ENCODE measurements at places on chromosomes 6 and 20.

- DNase-seq = no peak
Measured at GRCh38 chr6:3882866-3883265, 33.7 kb downstream of the FAM50B start.

DNA sequence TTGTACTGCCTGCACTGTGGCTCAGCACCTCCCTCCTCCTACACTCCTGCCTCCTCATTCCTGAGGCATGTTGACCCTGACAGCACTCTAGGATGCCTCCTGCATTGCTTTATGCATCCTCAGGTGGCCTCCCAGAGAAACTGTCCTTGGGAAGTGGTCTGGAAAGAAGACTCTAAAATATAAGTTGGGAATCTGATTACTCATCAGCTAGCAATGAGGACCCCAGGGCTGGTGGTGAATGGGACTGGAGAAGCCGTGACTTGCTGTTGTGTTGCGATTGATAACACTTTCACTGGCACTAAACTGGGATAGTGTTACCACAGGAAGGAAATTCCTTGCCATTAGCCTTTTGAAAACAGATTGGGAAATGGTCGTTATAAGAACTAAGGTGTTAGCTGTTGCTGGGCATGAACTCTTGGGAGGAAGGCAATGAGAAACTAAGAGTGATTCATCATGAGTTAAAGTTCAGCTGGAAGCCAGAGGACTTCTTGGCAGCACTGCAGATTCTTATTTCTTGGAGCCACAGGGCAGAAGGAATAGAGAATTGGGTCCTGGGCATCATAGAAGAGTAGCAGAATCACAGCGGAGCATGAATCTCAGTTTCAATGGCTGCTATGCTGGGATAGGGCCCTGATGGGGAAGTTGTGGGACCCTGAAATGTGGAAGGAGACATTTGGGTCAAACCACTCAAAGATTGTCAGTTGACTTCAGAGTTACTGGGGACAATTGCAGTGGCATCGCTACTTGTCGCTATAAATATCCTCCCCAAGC, 10.1 kb upstream of the SIRPD start:
- no peak for DNase-seq

DNA sequence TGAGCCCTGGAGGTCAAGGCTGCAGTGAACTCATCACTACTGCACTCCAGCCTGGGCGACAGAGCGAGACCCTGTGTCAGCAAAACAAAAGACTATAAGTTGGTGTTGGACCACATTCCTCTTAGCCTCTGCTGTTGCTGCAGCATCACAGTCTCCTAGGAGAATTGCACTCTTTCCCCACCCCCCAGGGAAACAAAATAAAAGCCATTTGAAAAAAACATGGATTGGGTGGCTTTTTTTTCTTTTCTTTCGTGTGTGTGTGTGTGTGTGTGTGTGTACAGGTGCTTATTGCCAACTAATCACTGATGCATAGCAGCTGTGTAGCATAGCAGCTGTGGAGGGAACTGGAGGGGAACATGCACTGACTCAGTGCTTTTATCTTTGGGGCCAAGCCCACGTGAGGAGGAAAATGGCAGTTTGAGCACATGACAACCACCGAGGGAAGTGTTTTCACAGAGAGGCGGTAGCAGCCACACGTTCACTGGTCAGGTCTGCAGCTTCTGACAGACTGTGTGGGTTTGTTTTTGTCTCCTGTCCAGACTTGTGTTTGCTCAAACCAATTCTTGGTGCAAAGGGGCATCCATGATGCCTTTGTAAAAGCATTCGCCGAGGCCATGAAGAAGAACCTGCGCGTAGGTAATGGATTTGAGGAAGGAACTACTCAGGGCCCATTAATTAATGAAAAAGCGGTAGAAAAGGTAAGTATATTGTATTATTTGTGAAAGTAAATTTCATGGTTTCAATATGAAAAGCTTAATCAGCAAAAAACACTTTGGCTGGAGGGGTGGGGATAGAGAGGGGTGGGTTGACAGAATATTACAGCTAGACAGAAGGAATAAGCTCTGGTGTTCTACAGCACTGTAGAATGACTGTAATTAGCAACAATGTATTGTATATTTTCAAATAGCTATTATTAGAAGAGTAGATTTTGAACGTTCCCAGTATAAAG, 27.7 kb downstream of the ALDH5A1 start:
- DNase-seq = no peak

GRCh38 chr6:126724821-126725220, 384.9 kb downstream of the CENPW start:
- no peak for DNase-seq

DNA sequence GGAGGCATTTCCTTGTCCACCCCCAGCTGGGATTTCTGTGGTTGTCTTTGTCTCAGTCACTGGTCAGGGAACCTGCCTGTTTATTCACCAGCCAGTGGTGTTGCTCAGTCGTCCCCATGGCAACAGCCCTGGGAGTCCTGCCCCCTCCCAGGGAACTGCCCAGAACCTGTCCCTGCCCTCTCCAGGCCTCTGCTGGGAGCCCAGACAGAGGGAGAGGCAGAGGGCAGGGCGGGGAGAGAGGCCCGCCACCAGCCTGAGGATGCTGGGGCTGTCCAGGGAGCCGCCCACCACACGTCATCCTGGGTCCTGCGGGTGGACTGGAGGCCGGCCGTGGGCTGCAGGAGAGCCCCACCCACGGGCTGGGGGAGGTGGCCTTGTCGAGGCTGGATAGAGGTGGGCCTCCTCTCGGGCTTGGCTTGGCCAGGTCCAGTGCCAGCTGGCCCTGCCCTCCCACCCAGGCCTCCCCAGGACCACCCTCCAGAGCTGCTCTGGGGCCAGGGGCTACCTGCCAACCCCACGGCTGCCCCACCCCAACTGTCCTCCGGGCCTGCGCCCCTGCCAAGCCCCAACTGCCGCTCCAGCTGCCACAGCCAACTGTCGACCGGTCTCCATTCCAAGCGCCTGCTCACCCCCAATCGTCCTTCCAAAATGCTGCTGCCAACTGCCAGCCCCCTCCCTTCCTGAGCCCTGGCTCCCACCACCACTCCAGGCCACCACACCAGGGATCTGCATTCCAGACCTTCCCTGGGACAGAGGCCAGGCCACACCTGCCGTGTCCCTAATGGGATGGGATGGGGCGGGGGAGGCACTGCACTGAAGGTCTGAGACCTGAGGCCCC, 4.2 kb upstream of the ZBTB46 start:
- no peak for DNase-seq

GRCh38 chr6:119314885-119315272, 34.7 kb downstream of the MAN1A1 start:
- DNase-seq = no peak

DNA sequence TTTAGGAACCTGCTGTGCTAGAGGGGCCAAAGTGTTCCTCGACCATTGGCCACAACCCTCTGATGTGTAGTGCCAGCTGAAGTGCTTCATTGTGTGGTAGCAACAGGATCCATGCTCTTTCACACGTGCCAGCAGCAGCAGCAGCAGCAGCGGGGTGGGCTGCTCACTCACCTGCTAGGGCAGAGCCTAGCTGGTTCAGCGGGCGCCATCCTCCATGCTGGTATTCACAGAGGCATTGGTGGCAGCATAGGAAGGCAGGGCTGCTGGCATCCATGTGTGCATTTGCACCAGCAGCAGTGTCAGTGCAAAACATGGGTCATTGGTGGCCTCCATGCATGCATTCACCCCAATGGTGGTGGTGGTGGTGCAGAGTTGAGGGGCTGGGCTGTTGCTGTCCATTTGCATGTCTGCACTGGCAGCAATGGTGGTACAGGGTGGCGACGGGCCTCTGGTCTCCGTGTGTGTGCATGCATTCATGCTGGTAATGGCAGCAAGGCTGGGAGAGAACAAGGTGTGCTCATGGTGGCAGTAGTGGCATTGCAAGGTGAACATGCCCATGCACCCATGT, 13.2 kb upstream of the TINAG start:
- no peak for DNase-seq

DNA sequence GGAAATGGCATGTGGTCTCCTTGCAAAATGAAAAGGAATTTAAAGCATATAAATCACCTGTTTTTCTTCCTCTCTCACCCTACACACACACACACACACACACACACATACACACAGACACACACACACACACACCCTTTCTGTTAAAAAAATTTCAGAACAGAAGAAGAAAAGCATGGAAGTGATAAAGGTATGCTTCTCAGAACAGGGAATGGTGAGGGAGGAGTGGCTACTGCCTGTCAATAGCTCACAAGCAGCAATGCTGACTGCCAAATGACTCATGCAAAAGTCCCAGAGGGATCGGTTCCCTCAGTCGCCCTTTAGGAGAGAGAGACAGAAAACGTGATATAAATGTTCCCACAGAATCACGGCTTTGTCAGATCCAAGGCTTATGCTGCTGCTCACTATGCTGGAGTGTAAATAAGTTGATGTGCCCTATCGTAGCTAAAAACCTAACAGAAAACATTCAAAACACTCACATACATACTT, 102.6 kb downstream of the IBTK start:
- DNase-seq = no peak

GRCh38 chr20:3749689-3750531, 17.4 kb downstream of the HSPA12B start:
- no peak for DNase-seq

DNA sequence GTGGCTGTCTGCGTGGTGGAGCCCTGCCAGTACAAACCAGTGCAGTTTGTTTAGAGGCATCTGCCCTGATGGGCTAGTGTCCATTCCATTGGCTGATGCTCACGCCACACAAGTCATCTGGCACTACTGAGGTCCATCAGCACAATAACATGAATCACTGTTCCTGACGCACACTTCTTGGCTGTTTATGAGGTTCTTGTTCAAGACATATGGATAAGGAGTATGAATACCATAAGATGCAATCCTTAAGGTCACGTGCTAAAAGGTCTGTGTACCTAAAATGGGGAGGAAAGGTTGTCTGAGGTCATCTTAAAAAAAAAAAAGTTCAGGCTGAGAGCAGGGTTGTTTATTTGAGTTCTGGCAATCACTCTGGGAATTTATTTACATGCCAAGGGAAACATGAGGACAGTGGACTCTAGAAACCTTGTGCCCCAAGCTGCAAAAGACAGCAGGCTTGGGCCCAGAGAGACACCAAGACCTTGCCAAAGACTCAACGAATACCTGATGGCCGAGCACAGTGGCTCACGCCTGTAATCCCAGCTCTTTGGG, 54.1 kb upstream of the SHLD1 start:
- DNase-seq = no peak

DNA sequence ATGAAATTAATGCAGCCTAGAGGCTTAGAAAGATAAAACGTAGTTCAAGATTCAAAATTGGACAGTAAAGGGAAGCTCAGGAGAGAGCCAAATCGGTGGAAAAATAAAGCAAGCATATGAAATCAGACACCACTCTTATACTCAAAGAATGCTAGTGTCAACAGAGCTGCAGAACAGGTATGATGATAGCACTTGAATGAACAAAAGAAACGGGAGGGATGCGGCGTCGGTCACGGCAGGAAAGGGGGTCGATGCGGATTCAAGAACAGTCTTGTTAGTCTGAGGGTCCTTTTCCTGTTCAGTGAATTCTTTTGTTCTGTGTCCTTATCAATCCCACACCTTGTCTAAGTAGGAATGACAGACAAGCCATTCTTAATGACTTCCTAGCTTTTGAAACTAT, 114.4 kb downstream of the FOXC1 start:
- DNase-seq = no peak

GRCh38 chr6:88238901-88239300, 72.8 kb upstream of the CNR1 start:
- DNase-seq = no peak

DNA sequence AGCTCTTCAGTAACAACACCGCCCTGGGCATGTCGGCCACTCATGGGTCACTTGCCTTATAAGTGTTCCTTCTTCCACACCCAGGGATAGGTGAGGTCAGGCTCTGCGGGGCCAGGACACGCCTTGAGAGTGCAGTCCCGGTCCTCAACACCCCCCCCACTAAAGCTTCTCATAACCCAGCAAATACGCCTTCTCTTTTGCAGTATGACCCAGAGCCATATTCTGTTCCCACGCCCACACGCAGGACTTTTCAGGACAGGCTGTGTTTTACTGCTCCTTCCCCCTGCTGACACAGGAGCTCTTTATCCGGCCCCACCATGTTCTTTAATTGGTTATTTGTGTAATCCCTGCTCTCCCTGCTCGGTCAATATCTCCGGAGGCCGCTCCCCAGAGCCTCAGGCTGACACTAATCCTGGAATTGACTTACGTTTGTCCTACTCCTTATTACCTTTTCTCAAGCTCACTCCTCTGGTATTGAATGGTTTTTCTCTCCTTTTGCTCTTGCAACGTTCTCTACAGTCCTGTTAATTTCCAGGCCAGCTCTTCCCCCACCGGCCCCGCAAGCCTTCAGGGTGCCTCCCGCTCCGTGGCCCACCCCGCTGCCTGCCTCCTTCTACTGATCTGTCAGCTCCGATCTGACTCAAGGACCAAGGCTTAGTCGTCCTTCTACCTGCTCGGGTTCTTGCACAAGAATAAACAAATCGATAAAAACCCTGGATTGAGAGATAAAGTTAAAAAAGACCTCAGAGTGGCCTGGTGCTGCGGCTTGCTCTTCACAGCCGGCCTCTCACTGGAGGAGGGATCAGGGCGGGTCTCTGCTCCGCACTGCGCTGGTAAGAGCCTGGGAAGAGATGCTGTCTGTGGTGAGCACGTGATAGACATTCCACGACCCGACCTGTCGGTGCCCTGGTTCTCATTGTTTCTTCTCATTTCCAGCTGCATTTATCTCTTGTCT, 357.5 kb downstream of the ZFAND3 start:
- DNase-seq = no peak

DNA sequence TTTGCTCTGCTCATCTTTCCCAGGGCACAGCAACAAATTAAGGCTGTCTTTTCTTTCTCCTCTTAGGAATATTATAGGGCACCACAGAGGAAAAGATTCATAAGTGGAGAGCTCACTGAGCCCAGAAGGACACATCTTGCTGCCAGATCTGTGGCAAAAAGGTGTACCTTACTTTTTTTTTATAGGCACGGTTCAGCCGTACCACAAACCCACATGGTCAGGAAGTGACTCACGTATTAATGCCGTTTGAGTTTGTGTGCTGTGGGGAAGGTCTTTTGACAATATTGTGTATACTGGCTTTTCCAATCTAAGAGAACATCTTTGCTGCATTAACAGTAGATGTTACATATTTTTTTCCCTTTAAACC, 28.4 kb downstream of the PAQR8 start:
- DNase-seq = no peak

- DNase-seq = no peak
Measured at GRCh38 chr6:16836144-16836981, 75.1 kb upstream of the ATXN1 start.

- no peak for DNase-seq
Measured at GRCh38 chr20:32483351-32484224, 101.5 kb downstream of the NOL4L start.

GRCh38 chr6:111486921-111487320, 3.9 kb upstream of the REV3L start:
- no peak for DNase-seq

- no peak for DNase-seq
Measured at GRCh38 chr6:135870722-135871121, 19.2 kb downstream of the PDE7B start.
